GM23248 (cell line): ENCODE measurements at places on chromosomes 4 and X. TPM values are rescaled to one million over a fixed set of nuclear protein-coding genes. Genes with fewer than 3 reads are reported as not detected.
A peak's percentile ranks its signal among the peaks of the same experiment; 100 is the strongest.

DNA sequence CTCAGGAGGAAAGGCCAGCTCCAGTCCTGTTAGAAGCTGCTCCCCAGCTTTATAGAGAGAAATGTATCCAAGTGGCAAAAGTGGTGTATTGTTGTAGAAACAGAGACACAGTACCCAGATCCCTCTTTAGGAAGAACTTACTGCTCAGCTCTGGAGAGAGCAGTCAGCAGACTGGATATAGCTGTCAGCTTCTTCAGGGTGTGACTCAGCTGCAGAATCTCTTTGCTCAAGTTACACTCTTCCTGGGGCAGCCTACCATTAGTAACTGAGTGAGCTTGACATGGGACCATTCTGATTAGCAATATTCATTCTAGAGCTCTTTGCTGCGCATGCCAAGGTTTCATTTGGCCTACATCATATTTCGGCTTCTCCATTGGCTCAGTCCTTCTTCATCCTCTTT, 40.5 kb downstream of the ATP1B4 start:
- no peaks in the 10 kb centered on the region for H3K36me3 ChIP-seq
- H3K27ac ChIP-seq: no peak overlapping the region
- no peaks in the 10 kb centered on the region for H3K27me3 ChIP-seq
- no peak for DNase-seq
- H3K4me3 ChIP-seq: no peak overlapping the region

DNA sequence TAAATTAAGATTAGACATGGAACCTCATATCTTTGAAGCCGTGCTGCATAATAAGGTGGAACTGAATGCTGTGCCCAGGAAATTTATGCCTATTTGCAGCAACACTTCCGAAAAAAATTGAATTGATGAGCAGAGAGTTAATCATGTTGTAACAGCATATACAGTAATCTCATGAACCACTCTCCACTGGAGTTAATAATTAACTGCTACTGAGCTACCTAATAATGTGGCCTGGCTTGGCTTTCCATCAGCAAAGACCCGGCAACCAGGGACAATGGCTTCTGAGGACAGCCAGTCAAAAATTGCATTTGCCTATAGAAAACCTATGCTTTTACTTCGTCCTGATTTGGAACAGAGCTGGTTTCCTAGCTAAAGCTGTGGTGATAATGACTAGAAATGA, 63.8 kb upstream of the GATB start:
- H3K4me3 ChIP-seq: no peak overlapping the region
- H3K4me1 ChIP-seq: no peaks in the 10 kb centered on the region
- H3K36me3 ChIP-seq: no peaks in the 10 kb centered on the region
- DNase-seq: no peak

DNA sequence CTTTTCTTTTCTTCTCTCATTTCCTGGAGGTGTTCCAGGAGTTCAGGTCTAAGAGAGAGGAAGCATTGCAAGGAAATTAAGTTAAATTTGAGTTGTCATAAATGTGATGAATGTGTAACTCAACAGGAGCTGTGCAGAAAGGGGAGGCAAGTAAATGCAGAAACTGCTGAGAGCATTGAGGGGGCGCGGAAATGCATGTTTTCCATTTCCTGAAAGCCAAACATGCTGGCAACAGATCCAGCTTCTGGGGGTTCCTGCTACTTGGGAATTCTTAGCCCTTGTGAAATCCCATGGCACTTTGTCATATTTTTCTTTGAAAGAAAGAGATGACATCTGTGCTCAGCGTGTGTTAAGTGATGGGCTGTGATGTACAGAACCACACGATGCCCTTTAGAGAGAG, 33.8 kb upstream of the NAP1L5 start:
- no peak for DNase-seq
- no peak overlapping the region for H3K4me3 ChIP-seq
- peaks cover 6% of the 10 kb centered on the region; the same call in 1 of the 2 replicates for H3K4me1 ChIP-seq

GPAT3 gene
- 1.7 and 13.8 TPM in 2 replicates for total RNA-seq

GRCh38 chr4:175560604-175561003, 251.5 kb downstream of the GPM6A start:
- no peaks in the 10 kb centered on the region for H3K27me3 ChIP-seq
- no peak overlapping the region for H3K4me3 ChIP-seq
- no peaks in the 10 kb centered on the region for H3K4me1 ChIP-seq
- DNase-seq: peak; percentile 48
- H3K36me3 ChIP-seq: no peaks in the 10 kb centered on the region
- H3K27ac ChIP-seq: no peak overlapping the region

DNA sequence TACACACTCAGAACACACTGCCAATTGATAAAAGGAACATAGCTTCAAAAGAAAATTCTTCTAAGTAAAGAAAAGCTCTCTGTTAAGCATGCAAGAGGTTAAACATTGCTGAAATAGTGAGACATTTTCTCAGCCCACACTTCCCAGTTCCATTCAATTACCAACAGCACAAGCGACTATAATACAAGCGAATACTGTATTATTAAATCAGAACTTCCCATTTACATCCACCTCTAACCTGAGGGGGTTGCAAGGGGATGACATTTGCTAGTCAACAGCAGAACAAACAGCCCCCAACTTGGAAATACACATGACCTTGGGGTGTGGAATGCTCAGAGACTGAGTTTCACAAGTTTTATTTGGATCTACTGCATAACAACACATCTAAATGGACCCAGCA, 1.1 kb downstream of the FSTL5 start:
- no peak overlapping the region for H3K27ac ChIP-seq
- H3K36me3 ChIP-seq: no peaks in the 10 kb centered on the region
- no peaks in the 10 kb centered on the region for H3K4me1 ChIP-seq
- H3K27me3 ChIP-seq: no peaks in the 10 kb centered on the region
- no peak for DNase-seq

DNA sequence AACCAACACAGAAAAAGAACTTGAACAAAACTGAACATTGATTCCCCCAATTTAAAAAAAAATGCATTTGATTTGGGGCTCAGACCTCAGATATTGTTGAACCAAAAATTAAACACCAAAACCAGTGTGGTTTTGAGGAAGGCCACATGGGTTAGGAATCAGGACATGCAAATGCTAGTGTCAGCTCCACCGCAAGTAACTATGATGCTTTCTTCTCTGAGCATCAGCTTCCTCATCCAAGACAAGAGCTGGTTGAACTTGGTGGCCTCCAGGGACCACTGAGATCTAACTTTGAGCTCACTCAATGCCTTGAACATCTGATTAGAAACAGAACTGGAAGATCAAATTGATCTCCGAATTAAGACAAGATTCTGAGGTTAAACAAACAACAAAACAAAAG, 142.9 kb upstream of the NWD2 start:
- DNase-seq: no peak
- H3K4me1 ChIP-seq: no peaks in the 10 kb centered on the region
- no peak overlapping the region for H3K4me3 ChIP-seq
- no peak overlapping the region for H3K27ac ChIP-seq

GRCh38 chrX:54423161-54423888, 16.9 kb upstream of the TSR2 start:
- no peaks in the 10 kb centered on the region for H3K27me3 ChIP-seq
- no peaks in the 10 kb centered on the region for H3K4me1 ChIP-seq
- no peak overlapping the region for H3K4me3 ChIP-seq
- H3K27ac ChIP-seq: no peak overlapping the region

KLF8 gene
- total RNA-seq: 1.7 and 3.4 TPM in 2 replicates

GRCh38 chr4:56909086-56909894, 1.6 kb downstream of the REST start:
- H3K27me3 ChIP-seq: no peaks in the 10 kb centered on the region
- DNase-seq: peak; percentile 84
- no peaks in the 10 kb centered on the region for H3K36me3 ChIP-seq
- H3K27ac ChIP-seq: peak overlapping the region; percentile 78
- peak overlapping the region; percentile 83 for H3K4me3 ChIP-seq

- no peaks in the 10 kb centered on the region for H3K36me3 ChIP-seq
- H3K27ac ChIP-seq: no peak overlapping the region
- DNase-seq: peak; percentile 67
- H3K27me3 ChIP-seq: no peaks in the 10 kb centered on the region
- H3K4me3 ChIP-seq: 0 out of 2 replicates have a peak overlapping the region, but pooled peaks have one; percentile 34
- no peaks in the 10 kb centered on the region for H3K4me1 ChIP-seq
Measured at GRCh38 chr4:140952717-140953116, 180.6 kb downstream of the RNF150 start.

RS1 gene
- total RNA-seq: not detected in 2 replicates
